T1000 (cell line): ENCODE measurements at places on chromosomes 3 and 15.

DNA sequence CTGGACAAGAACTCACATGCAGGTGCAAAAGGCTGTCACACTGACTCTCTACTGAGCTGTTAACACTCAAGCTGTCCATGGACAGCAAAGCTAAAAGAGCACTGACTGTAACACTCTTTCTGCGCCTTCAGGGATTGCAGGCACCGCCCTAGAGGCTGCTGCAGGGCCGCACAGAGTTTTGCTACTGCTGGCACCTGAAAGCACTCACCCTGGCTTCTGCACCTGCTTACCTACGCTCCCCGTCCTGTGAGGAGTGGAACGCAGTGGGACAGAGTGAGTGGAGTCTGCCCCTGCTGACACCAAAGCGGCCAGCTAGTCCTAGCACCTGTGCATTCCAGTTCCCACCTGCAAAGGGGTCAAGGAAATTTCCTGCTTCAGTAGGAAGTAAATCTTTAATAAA is 941.3 kb downstream of the DIPK2A start:
- no peak for DNase-seq

DNA sequence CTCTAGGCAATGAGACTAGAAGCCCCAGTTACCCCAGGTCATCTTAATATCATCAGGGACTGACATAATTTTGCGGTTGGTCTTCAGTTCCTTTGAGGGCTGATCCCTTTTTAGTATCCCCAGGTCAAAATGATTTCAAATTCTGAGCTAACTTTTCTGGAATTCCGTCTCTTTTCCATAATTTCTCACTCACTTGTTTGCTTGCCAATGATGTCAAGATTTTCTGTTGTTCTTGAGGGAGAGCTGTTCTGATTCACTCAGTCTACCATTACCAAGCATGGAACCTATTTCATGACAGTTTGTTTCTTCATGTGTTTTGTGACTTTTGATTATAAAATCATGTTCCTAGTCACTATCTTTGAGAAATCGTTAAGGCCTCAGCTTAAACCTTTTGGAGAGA is 190.5 kb upstream of the LYSMD4 start:
- no peak for DNase-seq

DNA sequence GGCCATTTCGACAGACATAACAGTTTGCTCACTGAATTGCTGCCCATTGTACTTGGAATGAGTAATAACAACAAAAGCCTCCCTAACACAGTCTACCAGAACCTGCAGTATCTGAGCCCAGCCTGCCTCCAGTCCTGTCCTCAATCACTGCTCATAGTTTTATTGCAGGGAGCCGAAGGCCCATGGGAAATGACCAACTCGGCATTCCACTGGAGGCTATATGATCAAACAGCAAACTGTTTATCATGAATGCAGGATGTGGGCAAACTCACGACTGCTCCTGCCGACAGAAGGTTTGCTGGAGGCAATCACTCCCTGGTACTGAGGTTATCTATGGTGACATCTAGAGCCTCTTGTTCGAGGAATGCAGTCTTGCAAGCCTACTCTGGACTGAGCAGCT is 46.3 kb downstream of the LSM3 start:
- DNase-seq: peak; percentile 83

DNA sequence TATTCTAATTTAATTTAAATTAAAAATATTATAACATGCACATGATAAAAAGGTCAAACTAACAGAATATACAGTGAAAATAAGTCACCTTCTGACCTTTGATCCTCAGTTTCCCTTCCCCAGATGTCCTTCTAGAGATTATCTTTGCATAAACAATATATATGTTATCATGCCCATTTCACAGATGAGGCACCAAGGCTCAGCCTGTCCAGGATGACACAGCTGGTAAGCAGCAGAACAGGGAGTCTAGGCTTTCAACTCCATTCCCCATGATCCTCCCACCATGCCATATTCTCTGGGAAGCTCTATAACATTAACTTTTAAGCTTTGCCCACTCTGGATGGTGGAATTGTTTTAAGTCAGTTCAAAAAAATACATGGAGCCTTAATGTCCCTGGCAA is 1.4 kb downstream of the SLC24A1 start:
- DNase-seq: no peak

DNA sequence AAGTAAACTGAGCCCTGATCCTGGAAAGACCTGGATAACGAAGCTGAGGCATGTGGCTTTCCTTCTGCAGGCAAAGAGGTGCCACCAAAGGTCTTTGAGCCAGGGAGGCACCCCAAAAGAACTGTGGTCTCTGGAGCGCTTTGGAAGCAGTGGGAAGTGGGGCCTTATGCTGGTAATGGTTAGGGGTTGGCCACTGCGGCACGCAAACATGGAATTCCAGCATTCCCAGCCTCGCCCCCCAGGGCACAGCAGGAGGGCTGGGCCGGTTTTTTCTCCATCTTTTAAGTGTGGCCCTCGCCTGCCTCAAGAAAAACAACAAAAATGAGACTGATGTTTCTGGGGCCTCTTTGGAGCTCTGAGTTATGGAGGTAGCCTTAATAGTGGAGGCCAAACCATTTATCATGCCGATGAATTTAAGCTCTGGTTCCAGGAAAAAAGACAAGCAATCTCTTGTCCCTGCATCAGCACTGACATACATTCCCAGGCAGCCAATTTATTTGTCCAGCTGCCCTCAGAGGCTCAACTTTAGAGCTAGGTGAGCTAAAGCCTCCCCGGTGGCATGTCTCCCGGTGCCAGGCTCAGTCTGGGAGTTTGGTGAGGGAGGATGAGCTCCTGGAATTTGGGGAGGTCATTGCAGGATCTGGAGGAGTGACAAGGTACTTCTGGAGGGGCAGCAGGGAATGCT is 109.0 kb downstream of the TLE3 start:
- DNase-seq: no peak

DNA sequence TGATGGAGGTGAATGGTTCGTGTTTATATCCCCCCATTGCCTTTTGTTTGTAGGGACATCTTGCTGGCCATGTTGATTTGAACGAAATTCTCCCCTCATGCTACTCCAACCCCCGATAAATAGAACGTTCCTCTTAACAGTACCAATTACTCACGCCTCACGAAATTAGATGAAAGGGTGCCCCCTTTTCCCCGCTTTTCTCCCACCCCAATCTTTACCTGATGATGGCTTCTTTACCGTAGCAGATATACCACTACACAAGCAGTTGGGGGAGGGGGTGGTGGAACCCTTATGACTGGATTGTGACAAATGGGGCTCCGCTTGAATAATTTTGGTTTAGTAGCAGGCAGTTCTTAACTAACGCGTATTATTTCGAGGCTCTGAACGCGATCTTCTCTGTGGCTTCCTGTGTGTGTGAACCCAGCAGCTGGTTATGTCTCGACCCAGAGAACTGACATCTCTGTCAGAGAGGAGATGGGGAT is 1.1 kb downstream of the PIAS1 start:
- no peak for DNase-seq

DNA sequence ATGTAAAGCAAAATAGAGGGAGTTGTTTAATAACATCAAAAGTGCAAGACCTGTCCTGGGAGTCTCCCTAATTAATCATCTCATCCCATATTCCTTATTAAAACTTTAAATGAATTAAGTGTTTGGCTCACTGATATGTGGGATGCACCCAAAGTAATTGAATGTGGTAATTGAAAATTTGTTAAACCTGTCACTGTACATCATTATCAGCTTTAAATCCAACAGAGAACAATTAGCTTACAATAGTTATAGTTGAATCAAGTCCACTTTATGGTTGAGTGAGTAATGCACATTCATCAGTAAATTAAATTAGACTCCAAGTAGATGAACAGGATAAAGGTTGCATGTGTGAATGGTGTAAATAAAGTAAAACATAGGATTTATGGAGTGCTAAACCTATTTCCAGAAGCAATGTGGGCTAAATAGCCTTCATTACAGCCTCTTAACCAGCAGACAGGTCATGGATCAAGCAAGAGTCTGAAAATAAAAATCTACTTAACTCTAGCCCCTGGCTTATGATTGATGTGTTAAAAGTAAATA is 608.2 kb upstream of the CCDC54 start:
- no peak for DNase-seq

GRCh38 chr3:126467611-126467955 is 8.1 kb downstream of the ZXDC start:
- DNase-seq: no peak
